Stimulated activated CD4-positive, alpha-beta T cell treated with anti-CD3 and anti-CD28 coated beads, Interleukin-15, amount 100 ng/mL, for 48 hours (primary cell): ENCODE measurements at places on chromosomes 1 and 21.

- DNase-seq = no peak
Observed at GRCh38 chr1:232922485-232922884, 27.9 kb upstream of the NTPCR start.

DNA sequence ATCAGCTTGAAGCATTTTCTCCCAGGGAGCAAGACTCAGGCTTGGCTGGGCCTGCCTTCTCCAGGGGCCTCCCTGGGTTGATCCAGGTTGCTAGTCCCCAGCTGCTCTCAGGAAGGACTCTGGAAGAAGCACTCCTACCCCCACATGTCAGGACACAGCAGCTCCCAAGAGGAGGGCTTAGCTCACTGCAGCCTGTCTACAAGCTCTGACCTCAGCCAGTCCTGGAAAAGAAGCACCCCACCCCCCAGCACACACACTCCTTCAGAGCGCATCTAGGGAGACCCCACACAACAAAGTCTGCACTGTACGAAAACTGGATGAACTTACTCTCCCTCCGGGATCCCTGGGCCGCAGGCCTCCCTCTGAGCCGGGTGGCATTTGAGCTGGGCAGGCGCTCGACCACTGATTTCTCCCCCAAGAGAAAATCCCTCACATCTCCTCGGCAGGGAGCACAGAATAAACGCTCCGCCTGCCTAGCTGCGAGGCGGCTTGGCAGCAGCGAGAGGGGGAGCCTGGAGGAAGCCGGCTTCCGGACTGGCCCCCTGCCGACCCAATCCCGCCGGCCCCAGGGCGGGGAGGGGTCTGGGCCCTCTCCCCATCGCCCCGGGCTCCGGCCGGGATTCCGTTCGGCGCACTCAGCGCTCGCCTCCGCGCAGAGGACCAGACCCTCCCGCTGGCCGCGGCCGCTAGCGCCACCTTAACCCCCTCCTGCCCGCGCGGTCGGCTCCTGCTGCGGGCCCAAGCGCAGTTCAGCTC lies at the start of gene KCNA2:
KCNA2 (minus strand) TSS at position 458 of the 756 bp plus-strand sequence. CDS start 1,576 bp downstream, outside the sequence.
- DNase-seq = no peak

- DNase-seq = no peak
Observed at GRCh38 chr1:94803517-94804441, 16.4 kb upstream of the SLC44A3 start.

DNA sequence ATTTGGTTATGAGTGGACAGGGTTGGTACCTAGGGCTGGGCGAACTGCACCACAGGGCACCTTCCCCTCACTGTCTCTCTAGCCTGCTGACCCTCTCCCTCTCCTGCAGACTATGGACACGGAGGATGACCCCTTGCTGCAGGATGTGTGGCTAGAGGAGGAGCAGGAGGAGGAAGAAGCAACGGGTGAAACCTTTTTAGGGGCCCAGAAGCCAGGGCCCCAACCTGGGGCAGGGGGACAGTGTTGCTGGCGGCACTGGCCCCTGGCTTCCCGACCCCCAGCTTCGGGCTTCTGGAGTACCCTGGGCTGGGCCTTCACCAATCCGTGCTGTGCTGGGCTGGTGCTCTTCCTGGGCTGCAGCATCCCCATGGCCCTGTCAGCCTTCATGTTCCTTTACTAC lies 21.9 kb downstream of the DISP3 start:
- no peak for DNase-seq

DNA sequence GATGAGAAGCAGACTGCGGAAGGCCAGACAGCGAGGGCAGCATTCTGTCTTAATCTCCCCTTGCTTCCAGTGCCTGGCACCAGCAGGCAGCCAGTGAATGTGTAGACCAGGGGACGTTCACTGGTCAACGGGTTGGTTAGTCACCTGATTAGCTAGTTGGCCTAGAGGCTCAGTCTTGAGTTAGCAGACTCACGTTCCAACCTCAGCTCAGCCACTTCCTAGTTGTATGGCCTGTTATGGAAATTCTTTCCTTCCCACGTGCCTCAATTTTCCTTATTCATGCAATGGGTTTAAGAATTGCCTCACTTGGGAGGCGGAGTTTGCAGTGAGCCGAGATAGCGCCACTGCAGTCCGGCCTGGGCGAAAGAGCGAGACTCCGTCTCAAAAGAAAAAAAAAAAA lies 249.6 kb upstream of the TMEM51 start:
- DNase-seq = no peak

GRCh38 chr21:39441502-39442475 lies 3.8 kb downstream of the LCA5L start:
- DNase-seq = peak; percentile 20

DNA sequence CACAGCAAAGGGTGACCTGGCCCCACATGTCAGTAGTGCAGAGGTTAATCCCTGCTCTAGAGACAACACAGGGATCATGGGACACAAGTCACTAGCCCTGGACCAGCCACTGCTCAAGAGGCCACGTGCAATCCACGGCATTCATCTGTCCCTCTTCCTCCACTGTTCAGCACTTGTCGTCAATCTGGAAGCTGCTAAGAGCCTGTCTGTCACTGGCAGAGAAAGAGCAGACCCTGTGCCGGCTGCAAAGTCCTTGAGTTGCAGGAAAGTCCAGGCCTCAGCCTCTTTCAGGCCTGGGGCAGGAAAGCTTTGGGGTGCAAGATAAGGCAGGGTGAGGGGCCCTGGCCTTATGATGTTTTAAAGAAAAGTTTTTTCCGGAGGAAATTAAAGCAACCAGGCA lies 16.7 kb downstream of the CELA2B start:
- DNase-seq = no peak

DNA sequence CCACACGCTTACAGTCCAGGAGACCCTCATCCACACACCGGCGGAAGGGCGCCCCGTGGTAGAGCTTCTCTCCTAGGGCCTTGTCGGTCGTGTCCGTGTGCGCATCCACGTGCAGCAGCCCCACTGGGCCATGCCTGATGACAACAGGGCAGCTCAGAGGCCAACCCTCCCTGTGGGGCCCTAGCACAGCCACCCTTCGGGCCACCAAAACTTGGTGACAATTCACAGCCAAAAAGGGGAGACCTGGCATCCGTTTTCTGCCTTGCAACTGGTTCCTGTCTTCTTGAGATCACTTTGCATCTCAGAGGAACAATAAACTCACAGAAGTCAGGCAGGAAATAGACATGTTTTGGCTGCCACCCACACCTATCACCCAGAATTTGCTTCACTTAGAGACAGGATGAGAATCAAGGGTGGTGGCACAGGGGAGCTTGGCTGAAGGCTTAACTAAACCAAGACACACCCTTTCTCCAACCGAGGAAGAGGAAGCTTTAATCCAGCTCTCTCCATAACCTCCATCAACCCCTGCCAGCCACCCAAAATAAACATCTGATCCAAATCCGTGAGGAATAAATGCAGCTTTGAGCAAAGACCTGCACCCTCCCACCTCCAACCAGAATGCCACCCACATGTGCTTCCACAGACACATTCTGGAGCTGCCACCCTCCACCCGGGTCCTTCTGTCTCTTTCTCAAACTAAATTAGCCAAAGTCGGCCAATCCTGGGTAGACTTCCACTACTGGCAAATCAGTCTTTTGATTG lies 5.7 kb downstream of the AGMAT start:
- DNase-seq = no peak

- no peak for DNase-seq
Observed at GRCh38 chr1:39127513-39127912, 77.0 kb upstream of the MACF1 start.

DNA sequence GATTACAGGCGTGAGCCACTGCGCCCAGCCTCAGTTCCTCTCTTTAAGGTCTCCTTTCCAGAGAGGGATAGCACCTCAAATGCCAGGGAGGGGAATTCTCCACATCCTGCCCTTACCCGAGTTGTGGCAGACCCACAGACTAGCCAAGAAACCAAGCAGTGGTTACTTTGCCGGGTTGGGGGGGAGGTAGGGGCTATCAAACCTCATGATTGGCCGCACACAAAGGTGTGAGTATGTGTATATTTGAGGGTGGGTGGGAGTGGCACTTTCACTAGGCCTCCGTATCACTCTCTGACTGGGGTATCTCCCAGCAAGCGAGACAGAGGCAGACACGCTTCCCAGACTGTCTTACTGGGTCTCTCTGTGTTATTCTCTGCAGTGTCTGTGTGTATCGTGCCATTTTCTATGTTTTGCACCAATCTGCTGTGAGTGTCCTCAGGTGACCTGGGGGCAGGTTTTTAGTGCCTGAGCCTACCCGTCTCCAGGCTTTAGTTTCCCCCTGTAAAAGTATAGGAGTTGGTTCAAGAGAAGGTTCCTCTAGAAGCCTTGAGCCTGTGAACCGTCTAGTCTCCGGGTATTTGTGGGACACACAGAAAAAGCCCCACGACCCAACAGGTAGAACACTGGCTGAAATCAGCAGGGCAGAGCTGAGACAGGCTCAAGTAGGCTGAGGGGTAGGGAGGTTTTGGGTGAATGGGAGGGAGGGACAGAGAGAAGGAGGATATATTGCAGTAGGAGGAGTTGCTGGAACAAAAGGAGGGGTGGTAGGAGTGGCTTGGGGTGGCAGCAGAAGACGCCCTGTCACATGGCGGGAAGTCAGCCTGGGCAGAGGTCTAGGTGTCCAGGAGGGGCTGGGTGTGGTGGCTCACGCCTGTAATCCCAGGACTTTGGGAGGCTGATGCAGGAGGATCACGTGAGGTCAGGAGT lies 10.3 kb downstream of the LMNA start:
- DNase-seq = no peak

DNA sequence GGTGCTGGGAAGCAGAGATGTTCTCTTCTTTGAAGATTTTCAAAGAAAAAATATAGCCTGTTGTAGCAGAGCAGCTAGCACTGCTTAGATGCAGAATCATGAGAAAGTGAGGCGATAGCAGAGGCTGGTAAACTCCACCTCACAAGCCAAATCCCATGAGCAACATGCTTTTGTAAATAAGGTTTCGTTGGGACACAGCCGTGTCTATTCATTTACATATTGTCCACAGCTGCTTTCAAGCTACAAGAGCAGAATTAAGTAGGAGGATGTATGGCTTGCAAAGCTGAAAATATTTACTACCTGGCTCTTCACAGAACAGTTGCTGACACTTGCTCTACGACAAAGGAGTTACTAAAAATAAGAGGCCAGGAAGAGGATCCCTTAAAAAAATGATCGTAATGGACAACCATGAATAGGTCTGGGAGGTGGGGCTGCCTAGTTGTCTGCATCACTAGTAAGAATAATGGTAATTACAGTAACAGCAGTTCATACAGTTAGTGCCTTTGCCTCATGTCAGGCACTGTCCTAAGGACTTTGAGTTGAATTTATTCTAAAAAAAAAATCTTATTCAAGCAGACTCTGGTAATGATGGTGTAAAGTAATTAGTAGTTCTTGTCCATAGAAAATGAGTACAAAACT lies 622.0 kb downstream of the KIF26B start:
- no peak for DNase-seq

- no peak for DNase-seq
Observed at GRCh38 chr1:18712252-18712600, 81.6 kb downstream of the PAX7 start.

GRCh38 chr1:45752441-45753052 lies 2.1 kb upstream of the IPP start:
- no peak for DNase-seq

DNA sequence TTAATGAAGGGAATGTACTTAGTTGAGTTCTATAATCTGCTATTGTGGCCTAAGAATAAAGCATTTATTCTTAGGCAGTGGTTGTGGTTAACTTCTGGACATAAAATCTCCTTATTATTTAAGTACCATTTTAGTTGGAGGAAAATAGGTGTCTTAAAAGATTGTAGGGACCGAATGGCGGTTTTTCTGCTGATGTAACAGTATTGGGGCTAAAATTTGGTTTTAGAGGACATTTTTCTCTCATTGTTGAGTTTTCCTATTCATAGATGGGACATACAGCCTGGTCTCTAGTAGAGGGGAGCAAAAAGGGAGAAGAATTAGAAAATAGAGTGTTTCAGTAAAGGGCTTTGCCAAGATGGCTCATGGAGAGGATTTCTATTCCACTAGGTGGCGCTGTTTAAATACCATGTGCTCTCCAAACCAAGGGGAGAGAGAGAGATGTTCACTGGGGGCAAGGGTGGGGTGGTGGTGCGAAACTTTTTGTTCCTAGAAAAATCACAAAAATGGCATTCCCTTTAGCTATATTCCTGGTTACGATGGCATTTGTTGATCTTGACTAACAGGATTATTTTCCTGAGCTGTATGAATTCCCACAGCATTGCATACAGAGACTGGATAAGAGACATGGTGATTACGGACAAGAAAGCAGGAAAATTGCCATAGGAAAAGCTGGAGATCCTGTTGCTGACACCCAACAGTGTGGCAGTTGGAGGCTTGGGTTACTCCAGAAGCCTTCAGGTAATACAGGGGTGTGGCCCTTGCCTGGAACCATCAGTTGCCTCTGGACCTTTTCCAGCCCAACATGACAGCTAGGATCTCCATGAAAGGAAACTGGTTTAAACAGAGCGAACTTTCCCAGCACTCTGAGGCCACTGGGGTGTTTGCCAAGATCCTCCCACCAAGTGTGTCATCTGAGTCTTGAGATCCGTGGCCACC lies 18.2 kb upstream of the FCGR2A start:
- DNase-seq = peak; percentile 10

DNA sequence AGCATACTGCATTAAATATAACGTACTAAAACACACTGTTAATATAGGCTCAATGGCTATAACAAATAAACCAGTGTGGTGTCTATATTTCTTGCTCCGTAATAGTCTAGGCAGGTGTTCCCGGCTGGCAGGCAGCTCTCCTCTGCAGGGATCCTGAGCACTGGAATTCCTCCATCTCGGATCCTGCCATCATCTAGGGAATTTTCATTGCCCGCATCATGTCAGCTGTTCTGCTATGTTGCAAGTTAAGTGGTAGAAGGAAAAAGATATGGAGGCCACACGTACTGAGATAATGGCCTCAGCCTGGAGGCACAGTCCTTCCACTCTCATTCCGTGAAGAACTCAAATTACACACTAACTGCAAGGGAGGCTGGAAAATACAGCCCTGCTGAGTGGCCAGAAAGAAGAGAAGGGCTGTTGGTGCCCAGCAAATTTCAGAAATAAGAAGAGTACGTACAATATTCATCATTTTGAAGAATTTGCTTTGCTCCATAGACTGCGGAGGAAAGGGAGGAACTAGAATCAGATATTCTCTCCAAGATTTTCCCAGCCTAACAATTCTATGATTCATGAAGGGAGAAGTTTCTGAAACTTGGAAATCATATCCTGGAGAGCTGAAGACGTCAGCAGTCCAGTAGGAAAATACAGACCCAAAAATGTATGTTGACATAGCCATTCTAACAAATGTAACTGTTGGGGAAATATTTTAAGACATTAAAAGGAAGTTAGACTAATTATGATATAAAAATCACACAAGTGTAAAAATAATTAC lies 263.3 kb downstream of the MRPL39 start:
- no peak for DNase-seq

GRCh38 chr1:163241746-163242145 lies 39.0 kb upstream of the RGS5 start:
- DNase-seq = no peak

DNA sequence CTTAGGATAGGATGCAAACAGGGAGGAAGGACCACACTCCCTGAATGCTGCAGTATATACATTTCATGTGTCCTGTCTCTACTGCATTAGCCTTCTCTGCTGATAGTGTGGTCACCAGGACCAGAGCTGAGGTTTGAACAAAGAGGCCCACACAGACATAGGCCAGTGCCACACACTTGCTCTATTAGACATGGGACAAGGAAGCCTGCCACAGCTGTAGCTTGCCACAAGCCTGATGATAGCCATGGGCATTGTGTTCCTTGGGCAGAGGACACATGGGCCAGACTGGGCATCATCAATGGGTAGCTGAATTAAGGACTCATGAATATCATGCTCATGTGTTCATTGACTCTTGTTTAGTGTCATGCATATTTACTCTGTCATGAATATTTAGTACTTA lies 10.4 kb downstream of the CAMSAP2 start:
- no peak for DNase-seq

- no peak for DNase-seq
Observed at GRCh38 chr21:36788120-36788638, 89.3 kb downstream of the SIM2 start.

- DNase-seq = no peak
Observed at GRCh38 chr1:54952950-54953718, 27.3 kb upstream of the TMEM61 start.
